Lower leg skin (tissue), 4 donors: ENCODE measurements at places on chromosomes 2 and 18.

GRCh38 chr2:6968319-6969100 is 51.3 kb downstream of the RNF144A start:
- no peak for DNase-seq

DNA sequence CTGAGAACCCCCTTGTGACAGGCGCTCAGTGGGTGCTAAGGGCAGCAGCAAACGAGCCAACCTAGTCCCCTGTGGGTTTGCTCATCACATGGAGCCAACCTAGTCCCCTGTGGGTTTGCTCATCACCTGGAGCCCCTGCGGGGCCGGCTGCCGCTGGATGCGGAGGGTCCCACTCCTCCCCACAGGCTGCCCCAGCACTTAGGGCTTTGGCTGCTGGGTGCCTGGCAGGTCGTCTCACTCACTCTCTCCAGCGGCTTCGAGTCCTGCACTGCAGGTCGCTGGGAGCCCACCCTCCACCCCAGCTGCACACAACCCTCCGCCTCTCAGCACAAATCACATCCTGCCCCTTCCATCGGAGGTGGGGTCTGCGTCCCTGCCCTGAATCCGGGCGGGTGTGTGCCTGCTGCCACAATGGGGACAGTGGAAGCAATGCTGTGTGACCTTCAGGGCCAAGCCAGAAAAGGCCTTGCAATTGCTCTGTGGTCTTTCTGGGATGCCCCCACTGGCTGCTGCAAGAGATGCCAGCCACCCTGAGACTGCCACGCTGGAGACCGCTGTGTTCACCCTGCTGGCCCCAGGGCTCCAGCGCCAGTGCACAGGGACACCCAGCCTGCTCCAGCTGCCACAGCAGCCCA is 248.1 kb upstream of the SALL3 start:
- DNase-seq, result peak; percentile 71

DNA sequence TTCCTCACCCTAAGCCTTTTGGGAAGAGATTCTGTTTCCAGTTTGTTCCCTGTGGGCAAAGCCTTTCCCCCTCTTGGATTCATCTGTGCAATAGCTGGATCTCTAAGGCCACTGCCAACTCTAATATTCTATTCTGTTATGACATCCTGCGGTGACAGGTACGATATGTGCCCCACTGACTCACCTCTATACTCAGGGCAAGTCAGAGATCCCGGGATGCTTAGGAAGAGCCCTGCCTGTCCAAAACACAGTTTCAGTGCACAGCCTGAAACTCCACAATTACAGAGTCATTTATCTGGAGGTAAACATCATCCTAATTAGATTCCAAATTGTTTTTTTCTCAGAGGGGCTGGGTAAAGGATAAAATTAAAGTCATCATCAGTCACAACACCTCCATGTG is 190.2 kb downstream of the TFCP2L1 start:
- no peak for DNase-seq

DNA sequence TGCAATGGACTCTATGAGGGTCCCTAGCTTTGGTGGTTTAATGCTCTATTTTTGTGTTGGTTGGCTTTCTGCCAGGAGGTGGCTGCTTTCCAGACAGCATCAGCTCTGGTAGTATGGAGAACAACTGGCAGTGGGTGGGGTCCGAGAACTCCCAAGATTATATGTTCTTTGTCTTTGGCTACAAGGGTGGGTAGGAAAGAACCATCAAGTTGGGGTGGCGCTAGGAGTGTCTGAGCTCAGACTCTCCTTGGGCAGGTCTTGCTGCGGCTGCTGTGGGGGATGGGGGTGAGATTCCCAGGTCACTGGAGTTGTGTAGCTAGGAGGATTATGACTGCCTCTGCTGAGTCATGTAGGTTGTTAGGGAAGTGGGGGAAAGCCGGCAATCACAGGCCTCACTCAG is 976.1 kb upstream of the GYPC start:
- no peak for DNase-seq

GRCh38 chr2:239819091-239819973 is 205.8 kb downstream of the NDUFA10 start:
- no peak for DNase-seq

DNA sequence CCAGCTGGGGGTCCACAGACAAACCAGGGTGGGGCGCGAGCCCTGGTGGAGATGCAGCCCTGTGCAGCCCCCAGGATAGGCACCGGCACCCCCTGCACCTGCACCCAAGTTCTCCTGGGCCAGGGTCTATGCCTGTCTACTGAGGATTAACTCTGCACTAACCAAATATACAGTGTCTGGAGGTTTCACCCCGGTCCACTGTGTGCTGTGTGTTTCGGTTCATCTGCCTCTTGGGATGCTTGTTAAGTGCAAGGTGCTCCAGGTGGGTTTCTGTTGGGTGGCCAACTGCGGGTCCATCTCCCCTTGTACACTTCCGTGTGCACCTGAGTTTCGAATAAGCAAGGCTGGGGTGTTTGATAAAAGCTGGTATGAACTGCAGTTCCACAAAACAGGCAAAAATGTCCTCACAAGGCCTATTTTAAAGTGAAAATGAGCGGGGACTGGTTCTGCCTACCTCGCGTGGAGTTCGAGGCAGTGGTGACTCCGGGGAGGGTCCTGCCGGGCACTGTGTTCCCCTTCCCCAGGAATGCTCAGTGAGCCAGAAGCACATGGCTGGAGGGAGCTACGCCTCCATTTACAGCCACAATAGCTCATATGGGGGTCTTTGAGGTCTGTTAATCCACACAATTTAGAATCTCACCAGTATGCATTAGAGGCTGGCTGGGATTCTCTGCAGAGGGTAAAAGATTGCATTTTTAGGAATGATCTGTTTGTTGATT is 70.7 kb downstream of the EDAR start:
- DNase-seq, result no peak

DNA sequence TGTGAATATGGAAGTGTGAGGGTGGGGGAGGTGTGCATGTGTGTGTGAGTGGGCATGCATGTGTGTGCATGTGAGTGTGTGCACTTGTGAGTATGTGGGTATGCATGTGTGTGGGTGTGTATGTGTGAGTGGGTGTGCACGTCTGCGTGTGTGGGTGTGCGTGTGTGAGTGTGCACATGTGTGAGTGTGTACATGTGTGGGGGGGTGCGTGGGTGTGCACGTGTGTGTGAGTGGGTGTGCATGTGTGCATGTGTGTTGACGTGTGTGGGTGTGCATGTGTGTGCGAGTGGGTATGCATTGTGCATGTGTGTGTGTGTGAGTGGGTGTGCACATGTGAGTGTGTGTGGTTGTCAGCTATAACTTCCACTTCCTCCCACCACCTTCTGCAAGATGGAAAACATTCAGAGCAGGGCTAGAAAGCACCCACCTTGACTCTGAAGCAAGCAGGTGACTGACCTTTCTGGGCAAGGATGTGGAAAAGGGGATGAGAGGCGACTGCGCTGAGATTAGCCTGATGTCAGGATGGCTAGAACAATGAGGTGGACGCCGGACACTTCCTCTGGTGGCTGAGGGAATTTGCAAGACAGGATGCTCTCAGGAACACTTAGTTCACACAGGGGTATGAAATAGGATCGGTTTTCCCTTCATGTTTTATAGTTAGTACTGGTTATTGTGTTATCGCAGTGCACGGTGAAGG is 103.6 kb downstream of the ACKR3 start:
- peak; percentile 31 for DNase-seq

- DNase-seq, result no peak
Measured at GRCh38 chr2:157785200-157785599, 90.9 kb downstream of the ACVR1 start.

DNA sequence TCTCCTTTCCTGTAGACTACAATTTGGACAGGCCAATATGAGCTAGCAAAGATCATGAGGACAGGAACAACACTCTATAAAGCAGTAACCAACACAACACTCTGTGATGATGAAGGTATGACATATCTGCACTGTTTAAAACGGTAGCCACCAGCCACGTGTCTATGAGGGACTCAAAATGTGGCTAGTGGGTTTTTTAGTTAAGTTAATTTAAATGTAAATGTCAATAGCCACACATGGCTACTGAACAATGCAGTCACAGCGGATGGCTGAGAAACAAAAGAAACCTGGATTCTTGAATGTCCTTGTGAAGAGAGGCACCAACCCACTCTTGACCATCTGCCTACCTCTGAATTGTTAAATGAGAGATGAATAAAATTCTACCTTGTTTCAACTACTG is 33.9 kb downstream of the FANCL start:
- no peak for DNase-seq

DNA sequence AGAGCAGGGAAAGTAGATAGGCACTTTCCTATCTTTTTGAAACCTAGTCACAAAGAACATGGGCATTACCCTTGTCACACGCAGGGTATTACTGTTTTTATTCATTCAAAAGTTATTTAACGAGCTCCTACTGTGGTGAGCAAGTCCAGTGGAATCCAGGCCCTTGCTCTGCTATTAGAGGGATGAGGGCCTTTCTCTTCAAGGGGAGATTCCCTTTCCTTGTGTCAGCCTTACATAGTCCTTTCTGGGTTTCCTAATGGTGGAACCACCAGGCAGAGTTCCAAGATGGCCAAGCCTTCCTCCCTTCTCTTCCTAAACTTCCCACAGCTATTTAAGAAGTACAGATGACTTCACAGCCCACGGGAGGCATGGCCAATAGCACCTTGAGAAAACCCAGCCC is 64.6 kb downstream of the SPTBN1 start:
- no peak for DNase-seq

GRCh38 chr18:79728931-79729586 is 49.5 kb downstream of the CTDP1 start:
- no peak for DNase-seq

DNA sequence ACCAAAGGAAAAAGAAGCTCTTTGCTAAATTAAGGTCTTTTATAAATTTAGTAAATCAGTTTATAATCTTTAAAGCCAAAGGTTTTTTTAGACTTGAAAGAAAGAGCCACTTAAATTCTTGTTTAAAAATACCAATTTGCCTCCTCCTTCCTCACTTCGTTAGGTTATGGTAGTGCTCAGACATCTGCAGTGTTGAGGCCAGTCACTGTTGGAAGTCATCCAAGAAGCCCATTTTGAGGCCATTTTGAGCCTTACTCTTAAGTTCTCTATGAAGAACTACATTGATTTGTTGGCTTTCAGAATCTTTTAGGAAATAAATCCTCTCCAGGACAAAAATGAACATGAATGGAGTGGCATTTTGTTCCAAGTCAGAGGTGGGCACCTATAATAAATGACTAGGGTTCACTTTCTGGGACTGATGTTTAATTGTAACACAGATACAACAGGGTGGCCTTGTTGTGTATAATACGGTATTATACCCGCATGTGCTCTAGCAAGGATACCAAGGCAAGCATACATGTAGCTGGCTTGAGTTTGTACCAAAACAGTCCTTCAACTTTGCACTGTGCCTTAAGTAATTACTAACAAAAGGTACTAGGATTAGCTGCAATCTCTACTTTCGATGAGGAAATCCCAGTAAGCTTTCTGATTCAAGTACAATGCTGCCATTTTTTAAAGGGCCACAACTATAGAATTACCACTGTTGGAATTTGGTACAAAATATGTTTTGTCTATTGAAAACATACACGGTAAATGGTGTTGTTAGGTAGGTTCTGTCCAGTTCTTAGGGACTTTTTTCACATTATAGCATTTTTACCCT is 22.8 kb downstream of the SLC66A3 start:
- DNase-seq, result no peak

- no peak for DNase-seq
Measured at GRCh38 chr2:64260093-64260803, 116.0 kb upstream of the PELI1 start.

- no peak for DNase-seq
Measured at GRCh38 chr2:200040831-200041230, 85.4 kb downstream of the MAIP1 start.

- DNase-seq, result no peak
Measured at GRCh38 chr2:134181219-134181618, 72.7 kb upstream of the MGAT5 start.

DNA sequence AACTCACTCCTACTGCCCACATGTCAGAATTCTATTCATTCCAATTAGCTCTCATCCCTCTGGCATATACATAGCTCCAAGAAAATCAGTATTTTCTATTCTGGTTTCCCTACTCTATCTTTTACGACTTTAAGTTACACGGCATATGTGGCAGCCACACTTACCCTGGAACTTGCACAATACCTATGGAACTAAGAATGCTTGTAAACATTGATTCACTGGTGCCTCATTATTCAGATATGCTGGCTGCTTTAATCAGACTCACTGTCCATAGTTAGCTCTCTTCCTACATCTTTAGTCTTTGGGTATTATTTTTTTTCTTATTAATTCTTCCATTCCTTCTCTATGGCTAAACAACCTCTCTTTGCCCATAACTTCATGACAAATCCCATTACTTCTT is 1519.9 kb upstream of the ACVR2A start:
- no peak for DNase-seq

GRCh38 chr2:216575465-216575864 is 57.8 kb upstream of the IGFBP2 start:
- DNase-seq, result no peak

DNA sequence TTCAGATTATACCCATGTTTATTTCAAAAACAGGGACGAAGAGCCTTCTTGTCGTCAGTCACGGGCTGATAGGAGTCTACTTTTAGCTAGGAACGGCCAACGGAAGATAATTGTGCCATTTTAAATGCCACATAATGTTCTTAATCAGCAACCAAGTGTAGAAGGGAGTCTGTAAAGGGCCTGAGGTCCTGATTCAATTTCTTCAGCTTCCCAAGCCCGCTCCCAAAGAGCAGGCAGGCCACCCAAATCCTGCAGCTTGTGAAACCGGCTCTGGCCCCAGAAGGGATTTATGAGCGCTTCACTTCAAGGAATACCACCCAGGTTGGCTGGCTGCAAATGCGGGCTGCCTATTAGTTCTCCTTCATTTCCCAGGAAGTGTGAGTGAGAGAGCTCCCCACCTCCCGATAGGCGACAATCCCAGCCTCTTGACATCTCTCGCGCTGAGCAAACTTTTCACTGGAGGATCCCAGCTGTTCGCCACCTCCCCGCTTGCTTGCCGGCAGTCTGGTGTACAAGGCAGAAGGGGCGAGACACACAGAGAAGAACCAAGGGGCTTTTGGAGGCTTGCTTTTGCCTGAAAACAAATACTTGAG is 272.9 kb downstream of the CDH20 start:
- peak; percentile 34 for DNase-seq

DNA sequence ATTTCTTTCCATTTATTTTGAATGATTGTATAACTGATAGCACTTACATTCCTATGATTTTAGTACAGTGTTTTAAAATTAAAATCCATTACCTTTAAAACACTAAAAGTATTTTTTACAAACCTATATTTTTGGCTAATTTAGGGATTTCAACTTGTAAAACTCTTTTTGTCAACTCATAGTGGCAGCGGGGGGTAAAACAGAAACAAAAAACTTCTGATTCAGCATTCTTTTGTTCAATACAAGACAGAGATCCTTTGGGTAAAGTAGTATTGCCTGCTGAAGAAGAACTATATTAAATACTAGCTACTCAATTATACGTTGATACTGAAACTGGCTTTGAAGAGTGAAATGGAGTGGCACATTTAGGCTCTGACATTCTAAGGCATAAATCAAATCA is 437.4 kb upstream of the CDH19 start:
- no peak for DNase-seq

GRCh38 chr2:37906131-37906530 is 19.0 kb upstream of the RMDN2 start:
- no peak for DNase-seq

- no peak for DNase-seq
Measured at GRCh38 chr18:79515331-79515730, 119.6 kb downstream of the NFATC1 start.
